Activated T-helper 1 cell treated with Interleukin-2 at 50 U/mL for 16 hours (primary cell): ENCODE measurements at places on chromosomes 16 and 17.

DNA sequence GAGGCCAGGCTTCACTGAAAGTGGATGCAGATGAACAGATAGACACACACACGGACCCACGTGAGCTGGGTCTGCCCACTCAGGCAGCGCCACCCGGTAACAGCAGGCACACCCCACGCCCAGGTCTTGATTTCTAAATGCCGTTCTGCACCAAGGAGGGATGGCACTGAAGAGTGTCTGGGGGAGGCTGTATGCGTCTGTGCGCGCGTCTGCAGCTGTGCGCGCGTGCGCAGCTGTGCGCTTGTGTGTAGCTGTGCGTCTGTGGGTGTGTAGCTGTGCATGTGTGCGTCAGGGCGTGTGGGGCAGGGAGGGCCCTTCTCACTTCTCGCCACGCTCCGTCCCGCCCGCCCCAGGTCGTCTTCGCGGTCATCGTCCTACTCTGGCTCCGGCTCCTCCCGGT is 15.5 kb upstream of the IL17C start:
- DNase-seq, result no peak

DNA sequence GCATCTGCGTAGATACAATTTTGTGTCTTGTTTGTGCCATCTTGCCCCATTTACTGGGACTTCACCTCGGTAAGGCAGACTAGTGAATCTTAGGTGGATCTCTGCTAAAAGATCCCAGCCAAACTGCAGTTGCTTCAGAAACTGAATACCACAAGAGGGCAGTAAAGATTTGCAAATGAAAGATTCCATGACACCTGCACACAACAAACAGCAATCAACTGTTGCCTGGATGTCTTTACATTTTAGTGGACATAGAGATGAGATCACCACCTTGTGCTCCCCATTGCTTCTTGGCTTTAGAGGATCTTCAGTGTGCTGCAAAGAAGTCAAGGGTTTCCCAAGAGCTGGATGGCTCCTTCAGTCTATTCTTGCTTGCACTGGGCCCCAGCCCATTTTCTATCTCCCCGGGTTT is 119.2 kb upstream of the CACNG5 start:
- no peak for DNase-seq

- DNase-seq, result no peak
These were observed 64.8 kb downstream of the YPEL2 start for GRCh38 chr17:59396134-59396826.

DNA sequence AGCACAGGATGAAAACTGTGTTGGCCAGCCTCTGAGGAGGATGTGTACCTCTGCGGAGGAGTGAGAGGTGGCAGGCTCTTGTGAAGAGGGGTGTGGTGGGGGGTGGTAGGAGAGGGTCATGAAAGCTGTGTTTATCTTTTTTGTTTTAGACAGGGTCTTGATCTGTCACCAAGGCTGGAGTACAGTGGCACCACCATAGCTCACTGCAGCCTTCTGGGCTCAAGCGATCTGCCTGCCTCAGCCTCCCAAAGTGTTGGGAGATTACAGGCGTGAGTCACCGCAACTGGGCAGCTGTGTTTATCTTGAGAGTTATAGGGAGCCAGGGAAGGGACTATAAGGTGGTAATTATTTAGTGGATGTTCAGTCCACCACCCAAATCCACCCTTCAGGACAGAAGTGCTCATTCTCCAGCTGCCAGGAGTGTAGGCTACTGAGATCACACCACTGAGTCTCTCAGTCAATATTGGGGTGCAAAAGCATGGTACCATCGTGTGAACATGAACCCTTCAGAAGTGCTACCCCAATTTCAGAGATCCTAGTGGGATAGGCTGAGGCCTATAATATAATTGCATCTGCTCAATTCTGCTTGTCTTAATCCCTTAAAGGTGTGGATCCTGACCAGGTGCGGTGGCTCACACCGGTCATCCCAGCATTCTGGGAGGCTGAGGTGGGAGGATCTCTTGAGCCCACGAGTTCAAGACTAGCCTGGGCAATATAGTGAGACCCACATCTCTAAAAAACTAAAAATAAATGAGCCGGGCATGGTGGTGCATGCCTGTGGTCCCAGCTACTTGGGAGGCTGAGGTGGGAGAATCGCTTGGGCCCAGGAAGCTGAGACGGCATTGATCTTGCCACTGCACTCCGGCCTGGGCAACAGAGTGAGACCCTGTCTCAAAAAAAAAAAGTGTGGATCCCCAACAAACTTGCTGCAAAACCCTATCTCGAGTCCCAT is 788 bp upstream of the EXOC3L1 start:
- no peak for DNase-seq

DNA sequence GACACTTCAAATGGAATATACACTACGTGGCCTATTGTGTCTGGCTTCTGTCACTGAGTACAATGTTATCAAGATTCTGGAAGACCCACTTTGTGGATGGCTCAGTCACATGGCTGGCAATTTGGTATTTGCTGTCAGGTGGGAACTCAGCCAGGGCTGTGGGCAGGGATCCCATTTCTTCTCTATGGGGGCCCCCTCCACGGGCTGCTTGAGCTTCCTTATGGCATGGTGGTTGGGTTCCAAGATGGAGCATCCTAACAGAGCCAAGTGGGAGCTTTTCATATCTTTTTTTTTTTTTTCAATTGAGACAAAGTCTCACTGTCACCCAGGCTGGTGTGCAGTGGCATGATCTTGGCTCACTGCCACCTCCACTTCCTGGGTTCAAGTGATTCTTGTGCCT is 18.0 kb upstream of the CEP20 start:
- DNase-seq, result no peak

DNA sequence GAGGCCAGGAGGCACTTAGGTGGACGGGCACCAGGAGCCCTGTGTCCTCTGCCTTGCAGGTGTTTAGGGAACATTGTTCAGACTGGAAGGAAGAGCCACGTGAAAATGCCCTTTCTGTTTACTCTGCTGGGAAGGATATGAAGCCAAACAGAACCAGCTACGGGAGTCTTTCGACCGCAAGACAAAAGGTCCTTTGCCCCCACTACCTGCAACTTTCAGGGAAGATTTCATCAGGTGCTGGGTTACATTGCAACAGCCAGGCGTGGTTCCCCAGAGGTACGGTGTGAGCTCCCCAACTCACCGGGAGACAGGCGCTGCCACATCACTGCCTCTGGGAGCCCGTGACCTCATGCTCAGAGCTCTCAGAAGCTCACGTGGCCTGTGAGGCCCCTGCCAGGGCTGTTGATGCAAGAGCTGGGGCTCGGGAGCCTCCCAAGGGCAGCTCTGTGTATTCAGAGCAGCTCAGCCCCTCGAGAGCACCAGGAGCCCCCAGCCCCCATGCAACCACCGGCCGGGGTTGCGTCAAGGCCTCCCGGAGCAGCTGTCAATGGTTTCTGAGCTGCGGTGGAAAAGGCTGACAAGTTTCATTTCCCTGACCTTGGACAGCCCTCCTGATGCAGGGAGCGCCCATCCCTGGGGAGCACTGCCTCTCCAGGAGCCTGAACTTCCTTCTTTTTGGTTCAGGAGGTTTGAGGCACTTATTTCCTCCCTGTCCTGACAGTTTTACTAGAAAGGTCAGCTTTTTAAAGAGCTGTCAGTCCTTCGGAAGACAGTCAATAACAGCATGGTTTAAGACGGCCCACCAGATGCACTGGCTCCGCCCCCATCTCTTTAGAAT is 42.1 kb downstream of the TBC1D16 start:
- DNase-seq, result no peak

DNA sequence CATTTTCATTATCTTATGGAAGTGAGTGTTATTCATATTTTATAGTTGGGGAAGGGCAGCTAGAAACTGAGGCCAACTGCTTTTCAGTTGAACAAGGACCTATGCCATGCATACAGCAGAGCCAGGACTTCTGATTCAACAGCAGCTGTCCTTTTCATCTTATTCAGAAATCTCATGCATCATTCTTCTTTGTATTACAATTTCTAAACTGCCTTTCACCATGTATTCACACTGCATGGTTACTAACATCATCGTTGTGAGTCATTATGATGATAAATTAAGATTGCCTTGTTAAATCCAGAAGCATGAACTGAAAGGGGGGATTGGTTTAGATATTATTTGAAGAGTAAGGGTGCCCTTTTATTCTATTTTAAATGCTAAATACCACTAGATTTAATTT is 1470.1 kb upstream of the GOT2 start:
- no peak for DNase-seq

DNA sequence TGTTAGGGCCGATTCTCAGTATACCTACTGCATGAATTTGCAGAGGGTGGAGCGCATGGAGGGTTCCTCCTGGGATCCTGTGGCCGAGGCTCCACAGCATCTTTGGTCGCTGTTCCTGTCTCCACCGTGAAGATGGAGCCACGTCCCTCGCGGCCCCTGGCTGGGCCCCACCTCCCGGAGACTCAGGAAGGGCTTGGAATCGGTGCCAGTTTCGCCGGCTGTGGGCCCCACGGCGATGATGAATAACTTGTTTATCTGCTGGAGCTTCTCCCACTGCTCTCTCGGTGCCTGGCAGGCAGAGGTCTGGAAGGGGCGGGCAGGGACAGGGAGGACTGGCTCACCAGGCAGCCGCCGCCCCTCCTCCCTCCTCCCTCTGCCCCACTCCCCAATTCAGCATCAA is 8.1 kb downstream of the SLC5A11 start:
- DNase-seq, result no peak

DNA sequence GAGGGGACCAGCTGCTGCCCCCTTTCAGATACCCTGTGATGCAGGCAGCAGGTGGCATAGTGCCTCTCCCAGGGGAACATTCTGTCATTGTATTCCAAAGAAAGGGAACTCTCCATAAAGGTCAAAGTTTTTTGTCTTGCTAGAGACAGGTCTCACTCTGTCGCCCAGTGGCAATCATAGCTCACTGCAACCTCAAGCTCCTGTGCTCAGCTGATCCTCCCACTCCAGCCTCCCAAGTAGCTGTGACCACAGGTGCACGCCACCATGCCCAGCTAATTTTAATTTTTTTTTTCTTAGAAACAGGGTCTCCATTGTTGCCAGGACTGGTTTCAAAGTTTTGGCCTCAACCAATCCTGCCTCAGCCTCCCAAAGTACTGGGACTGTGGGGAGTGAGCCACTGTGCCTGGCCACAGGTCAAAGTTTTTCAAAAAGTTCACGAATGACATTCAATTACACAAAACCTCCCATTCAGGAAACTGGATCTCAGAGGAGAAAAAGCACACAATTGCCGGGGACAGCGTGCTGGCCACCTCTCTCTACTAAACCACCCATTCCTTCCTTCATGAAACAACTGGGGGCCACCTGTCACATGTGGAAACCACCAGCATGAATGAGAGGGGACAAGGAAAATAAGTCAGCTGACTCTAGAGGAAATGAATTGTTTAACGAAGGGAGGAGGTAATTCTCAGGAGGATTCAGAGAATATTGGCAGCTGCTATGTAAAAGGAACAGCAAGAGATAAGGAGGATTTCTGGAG is 80.0 kb downstream of the MARCHF10 start:
- DNase-seq, result no peak

DNA sequence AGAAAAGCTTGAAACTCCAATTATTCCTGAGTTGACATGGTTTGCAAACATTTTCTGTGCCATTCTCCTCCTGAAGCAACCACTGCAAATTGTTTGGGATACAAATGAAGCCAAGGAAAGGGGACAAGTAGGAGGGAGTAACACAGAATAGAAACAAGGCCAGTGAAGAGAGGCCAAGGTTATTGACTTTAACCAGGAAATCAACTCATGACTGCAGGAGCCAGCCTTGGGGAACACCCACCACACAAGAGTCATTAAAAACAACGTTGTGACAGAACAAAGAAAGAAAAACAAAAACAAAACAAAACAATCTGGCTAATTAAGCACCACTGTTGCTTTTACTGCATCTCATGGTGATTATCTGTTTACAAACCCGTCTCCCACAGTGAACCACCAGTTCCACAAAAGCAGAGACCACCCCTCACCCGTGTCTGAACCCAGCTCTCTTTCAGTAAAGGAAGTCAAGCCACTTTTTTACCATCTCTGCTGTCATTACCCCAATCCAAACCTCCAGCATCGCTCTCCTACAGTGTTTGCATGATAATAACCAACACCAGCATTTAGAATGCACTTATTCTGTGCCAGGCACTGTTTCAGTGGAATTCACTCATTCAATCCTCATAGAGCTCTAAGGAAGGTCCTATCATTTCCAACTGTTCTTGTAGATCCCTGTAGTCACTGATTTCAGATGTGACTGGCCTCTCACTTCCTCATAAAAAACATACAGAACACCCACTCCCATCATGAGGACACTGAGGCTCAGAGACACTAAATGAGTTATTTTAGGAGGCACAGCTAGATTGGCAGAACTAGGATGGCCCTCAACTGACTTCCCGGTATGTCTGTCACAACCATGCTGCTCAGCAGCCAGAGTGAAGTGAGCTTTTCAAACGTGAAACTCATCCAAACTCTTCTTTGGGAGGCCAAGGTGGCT is 2.0 kb downstream of the ZDHHC1 start:
- no peak for DNase-seq

GRCh38 chr16:15726715-15727114 is 76.7 kb downstream of the NDE1 start:
- DNase-seq, result no peak

DNA sequence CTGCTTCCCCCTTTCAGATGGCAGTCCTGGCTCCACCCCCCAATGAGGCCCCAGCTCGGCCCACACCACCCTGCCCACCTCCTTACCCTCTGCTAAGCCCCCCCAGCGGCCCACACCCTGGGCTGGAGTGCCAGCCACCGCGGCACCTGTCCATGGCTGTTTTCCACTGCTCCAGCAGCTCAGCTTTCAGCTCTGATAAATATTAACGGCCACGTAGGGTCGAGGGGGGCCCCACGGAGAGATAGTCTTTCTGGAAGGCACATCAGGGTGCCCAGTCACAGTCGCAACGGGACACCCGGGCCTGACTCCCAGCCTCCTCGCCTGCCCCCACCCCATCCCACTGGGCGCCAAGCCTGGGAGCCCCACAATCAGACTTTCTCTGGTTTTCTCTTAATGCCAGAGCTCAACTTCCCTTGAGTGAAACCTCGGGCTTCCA is 46.5 kb upstream of the CIBAR2 start:
- DNase-seq, result no peak

DNA sequence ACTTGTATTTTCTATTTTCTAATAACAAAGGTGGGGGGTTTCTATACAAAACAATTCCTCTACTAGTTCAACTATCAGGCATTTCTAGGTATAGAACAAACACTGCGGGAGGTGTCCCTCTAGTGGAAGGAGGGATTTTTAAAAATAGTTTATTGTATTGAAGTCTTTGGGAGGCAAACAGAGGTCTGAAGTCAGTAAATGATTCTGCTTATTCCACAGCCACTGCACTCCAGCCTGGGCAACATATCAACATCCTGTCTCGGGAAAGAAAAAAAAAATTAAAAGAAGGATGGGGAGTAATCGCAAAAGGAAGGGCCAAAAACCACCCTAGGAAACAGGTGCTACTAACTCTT is 648 bp upstream of the ERCC4 start:
- DNase-seq, result no peak

- no peak for DNase-seq
These were observed 29.5 kb downstream of the PMFBP1 start for GRCh38 chr16:72142476-72142875.
